ENCODE measurements at places on chromosomes 7 and 10. TPM values are rescaled to one million over a fixed set of nuclear protein-coding genes. Genes with fewer than 3 reads are reported as not detected.

Gene IQUB
- total RNA-seq: 0.07 TPM

Gene JAZF1
- 3.4 TPM for total RNA-seq

Gene ITIH5
- total RNA-seq: not detected

Gene EPHB6
- 22.1 TPM for total RNA-seq

Gene SP4
- total RNA-seq: 15.4 TPM

DNA sequence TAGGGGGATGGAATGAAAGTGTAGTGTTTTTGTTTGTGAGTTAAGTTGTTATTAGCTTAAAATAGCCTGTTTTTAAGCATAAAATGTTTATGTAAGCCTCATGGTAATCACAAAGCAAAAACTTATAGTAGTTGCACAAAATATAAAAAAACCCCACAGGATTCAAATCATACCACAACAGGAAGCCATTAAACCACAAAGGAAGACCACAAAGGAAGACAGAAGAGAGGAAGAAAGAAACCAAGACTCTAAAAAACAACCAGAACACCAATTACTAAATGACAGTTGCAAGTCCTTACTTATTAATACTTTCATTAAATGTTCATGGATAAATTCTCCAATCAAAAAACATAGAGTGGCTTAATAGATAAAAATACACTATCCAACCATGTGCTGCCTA is 63.6 kb downstream of the ANKRD7 start:
- H3K36me3 ChIP-seq: peaks cover 3% of the 10 kb centered on the region
- no peak overlapping the region for H3K27ac ChIP-seq
- no peak for DNase-seq
- H3K4me1 ChIP-seq: peaks cover 19% of the 10 kb centered on the region

GRCh38 chr7:141700848-141701371 is 1.1 kb downstream of the DENND11 start:
- H3K4me3 ChIP-seq: peak overlapping the region; percentile 76
- H3K27ac ChIP-seq: peak overlapping the region; percentile 66
- peaks cover 49% of the 10 kb centered on the region for H3K4me1 ChIP-seq
- DNase-seq: peak; percentile 33
- peaks cover 5% of the 10 kb centered on the region for H3K27me3 ChIP-seq
- H3K36me3 ChIP-seq: peaks cover 3% of the 10 kb centered on the region

- H3K4me3 ChIP-seq: no peak overlapping the region
- no peak overlapping the region for H3K27ac ChIP-seq
- H3K36me3 ChIP-seq: no peaks in the 10 kb centered on the region
Observed at GRCh38 chr10:44539178-44539577, 154.3 kb upstream of the CXCL12 start.

DNA sequence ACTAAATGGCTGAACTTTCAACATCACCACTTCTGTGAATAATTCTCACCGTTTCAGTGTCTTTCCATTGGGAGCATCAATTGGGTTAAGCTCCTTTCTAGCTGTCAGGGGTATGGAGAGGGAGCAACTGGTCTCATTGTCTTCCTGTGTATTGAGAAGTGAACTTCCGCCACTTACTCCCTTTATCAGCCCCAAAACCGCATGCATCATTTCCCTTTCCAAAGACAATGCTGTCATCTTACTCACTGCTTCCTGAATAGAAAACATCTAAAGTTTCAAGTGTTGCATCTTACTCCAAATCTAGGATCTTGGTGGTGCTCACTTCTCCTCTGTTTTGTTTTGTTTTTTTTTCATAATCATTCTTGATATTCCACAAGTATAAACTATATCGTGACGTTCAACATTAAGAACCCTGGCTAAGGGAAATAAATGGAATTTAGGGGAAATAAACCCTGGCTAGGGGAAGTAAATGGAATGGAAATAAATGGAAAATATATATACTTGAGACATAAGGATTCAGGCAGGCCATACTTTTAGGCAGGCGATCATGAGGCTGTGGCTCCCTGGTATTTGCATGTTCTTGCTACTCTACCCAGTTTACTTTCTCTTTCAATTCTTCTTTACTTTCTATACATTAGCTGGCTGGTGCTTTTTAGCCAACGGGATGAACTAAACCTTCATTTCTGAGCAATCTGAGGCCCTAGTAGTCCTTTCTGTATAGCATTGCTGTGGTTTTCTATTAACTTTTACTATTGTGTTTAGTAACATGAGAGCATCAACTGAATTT is 371.9 kb downstream of the BMPER start:
- no peak overlapping the region for H3K4me3 ChIP-seq
- no peak overlapping the region for H3K27ac ChIP-seq
- DNase-seq: no peak
- H3K4me1 ChIP-seq: no peaks in the 10 kb centered on the region
- H3K27me3 ChIP-seq: no peaks in the 10 kb centered on the region

DNA sequence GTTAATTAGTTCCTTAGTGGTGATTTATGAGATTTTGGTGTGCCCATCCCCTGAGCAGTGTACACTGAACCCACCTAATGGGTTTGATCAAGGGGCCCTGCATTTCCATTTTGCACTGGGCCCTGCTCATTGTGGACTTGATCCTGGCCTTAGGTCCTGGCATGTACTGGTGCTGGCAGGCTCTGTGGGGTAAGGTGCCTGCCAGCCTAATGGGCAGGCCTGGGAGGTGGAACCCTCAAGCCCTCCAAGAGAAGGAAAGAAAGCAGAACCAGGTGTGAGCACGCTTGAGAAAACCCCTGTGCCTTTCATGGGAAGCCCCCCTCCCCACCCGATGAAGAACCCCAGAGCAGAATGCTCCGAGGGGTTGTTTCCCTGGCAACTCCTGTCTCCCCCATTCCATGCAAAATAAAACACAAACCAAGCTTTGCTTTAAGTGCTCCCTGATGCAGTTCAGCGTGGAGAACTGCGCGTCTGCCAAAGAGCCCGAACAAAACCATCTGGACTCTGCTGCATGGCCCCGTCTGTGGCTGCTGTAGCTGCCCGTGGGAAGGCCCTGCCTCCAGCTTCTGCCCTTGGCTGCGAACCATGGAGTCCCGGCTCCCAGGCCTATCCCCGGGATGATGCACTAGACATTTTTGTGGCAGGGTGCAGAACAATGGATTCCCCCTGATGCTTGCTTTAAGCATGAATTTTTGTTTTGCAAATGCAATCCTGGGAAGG is 123.3 kb downstream of the PRPF18 start:
- DNase-seq: no peak
- H3K27me3 ChIP-seq: peaks cover 16% of the 10 kb centered on the region
- H3K4me1 ChIP-seq: peaks cover 28% of the 10 kb centered on the region
- H3K27ac ChIP-seq: no peak overlapping the region
- H3K4me3 ChIP-seq: no peak overlapping the region
- H3K36me3 ChIP-seq: no peaks in the 10 kb centered on the region

DNA sequence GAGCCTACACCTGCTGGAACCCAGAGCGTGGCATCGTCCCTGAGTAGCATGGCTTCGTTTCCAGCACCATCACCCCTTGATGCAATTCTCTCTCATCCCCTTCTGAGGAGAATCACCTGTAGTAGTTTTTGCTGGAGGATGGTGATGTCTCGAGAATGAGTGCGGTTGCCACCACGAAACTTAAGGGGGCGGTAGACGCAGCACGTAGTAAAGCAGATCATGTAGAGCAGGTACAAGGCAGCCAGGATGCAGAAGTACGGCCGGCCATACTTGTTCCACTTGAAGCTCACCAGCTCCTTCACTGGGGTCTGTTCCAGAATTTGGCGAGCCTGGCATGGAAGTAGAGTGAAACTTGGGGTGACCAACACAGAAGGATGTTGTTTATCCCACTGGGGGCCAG is 8.1 kb downstream of the TRPV5 start:
- H3K36me3 ChIP-seq: no peaks in the 10 kb centered on the region
- no peak overlapping the region for H3K4me3 ChIP-seq
- H3K4me1 ChIP-seq: no peaks in the 10 kb centered on the region
- no peak for DNase-seq
- H3K27ac ChIP-seq: no peak overlapping the region
- no peaks in the 10 kb centered on the region for H3K27me3 ChIP-seq

DNA sequence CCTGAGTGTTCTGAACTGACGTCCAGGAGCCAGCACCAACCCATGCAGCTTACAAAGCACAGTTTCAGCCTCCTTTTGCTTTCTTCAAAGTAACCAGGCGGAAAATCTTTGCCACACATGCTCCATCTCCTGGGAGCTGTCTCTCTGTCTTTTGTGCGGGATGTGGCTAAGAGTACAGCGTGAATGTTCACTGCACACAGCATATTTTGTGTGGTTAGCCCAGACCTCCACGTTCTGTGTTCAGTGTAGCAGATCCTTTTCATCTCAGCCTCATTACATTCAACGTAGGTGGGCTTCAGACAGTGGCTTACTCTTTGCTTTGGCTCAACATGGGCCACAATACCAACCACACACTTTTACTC is 200.8 kb downstream of the TNS3 start:
- no peak overlapping the region for H3K4me3 ChIP-seq
- H3K27ac ChIP-seq: no peak overlapping the region
- H3K4me1 ChIP-seq: no peaks in the 10 kb centered on the region

GRCh38 chr10:61798713-61799112 is 102.8 kb upstream of the ARID5B start:
- H3K4me3 ChIP-seq: no peak overlapping the region
- no peak for DNase-seq
- H3K36me3 ChIP-seq: no peaks in the 10 kb centered on the region
- no peaks in the 10 kb centered on the region for H3K4me1 ChIP-seq
- H3K27ac ChIP-seq: no peak overlapping the region

GRCh38 chr10:78755063-78755701 is 313.6 kb upstream of the ZMIZ1 start:
- H3K27ac ChIP-seq: no peak overlapping the region
- peaks cover 10% of the 10 kb centered on the region for H3K4me1 ChIP-seq
- H3K27me3 ChIP-seq: peaks cover 6% of the 10 kb centered on the region
- no peaks in the 10 kb centered on the region for H3K36me3 ChIP-seq

DNA sequence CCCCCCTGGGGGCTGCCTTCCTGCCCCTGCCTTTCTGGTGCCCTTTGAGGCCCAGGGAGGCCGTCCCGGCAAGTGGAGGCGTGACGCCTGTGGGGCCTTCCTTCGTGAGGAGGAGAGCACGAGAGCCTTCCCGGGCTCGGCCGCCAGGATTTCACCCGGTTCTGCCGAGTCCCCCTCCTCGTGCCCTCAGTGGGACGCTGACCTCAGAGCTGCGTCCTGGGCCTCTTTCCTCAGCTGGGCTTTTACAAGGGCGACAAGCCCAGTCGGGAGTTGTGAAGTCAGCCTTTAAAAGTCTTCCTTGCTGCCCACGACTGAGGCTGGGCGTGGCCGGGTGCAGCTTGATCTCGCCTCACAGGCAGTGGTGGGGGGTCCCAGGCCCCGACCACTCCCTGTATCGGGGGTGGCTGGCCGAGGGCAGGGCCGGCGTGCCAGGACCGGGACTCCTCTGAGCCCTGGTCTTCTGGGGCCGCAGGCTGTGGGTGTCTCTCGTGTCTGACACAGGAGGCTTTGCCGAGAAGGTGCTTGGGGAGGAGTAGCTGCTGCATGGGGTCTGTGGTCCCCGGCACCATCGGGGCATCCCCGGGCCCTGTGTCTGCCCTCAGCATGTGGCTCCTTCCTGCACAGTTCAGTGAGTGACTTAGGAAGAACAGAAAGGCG is 41.8 kb downstream of the FAM20C start:
- no peaks in the 10 kb centered on the region for H3K27me3 ChIP-seq
- H3K27ac ChIP-seq: no peak overlapping the region
- no peaks in the 10 kb centered on the region for H3K36me3 ChIP-seq
- no peak overlapping the region for H3K4me3 ChIP-seq
- no peaks in the 10 kb centered on the region for H3K4me1 ChIP-seq

DNA sequence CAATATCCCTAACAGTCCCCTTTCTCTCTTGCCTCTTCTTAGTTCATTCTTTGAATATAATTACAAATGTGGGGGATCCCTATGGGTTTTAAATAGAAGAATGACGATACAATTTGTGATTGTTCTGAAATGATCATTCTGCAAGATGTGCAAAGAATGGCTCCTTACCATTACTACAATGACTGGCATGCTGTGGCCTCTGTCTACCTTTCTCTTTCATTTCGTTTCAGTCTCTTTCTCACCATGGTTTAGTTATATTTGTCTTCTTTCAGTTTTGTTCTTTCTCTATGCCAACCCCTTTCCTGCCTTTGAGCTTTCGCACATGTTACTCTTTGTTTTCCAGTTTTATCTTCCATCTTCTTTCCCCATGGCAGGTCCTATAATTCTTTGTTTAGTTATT is 176.5 kb downstream of the SUGCT start:
- H3K4me1 ChIP-seq: peaks cover 9% of the 10 kb centered on the region
- no peaks in the 10 kb centered on the region for H3K36me3 ChIP-seq
- H3K27me3 ChIP-seq: no peaks in the 10 kb centered on the region
- peak; percentile 11 for DNase-seq
- H3K27ac ChIP-seq: peak overlapping the region; percentile 34

GRCh38 chr7:68929781-68930261 is 668.5 kb upstream of the AUTS2 start:
- DNase-seq: no peak
- no peaks in the 10 kb centered on the region for H3K4me1 ChIP-seq
- H3K27me3 ChIP-seq: peaks cover 1% of the 10 kb centered on the region
- no peak overlapping the region for H3K27ac ChIP-seq
- no peak overlapping the region for H3K4me3 ChIP-seq

GRCh38 chr10:104197364-104197763 is 34.8 kb downstream of the CFAP43 start:
- H3K4me3 ChIP-seq: no peak overlapping the region
- H3K27ac ChIP-seq: no peak overlapping the region
- H3K36me3 ChIP-seq: no peaks in the 10 kb centered on the region
- no peaks in the 10 kb centered on the region for H3K4me1 ChIP-seq
- no peak for DNase-seq

DNA sequence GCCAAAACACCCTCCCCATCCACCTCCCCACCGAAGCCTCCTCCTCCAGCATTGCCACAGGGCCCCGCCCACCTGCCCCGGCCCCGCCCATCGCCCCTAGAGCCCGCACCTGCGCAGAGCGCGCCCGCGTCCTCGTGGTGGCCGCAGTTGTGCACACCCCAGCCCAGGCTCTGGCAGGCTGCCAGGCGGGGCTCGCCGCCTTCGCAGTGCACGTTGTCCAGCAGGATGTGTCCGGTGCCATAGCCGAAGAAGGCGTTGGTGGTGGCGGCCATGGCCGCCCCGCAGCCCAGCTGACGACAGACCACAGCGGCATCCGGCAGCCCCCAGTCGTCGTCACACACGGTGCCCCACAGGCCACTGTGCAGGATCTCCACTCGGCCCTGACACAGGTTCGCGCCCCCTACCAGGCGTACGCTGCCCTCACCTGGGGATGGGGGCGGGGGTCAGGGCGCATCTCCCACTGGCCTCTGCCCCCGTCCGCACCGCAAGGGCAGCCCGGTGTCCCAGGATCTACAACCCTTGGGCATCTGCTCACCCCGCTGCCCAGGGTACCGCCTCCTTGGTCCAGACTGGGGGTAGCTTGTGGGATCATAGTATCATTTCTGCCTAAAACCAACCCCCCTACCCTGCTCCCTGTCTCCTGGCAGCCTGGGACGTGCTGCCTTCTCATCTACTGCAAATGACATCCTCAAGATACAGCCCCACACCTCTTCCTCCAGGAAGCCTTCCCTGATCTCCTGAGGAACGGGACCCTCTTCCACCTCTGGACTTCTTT is 11.9 kb downstream of the SSC4D start:
- peak overlapping the region; percentile 77 for H3K4me3 ChIP-seq
- H3K4me1 ChIP-seq: peaks cover 23% of the 10 kb centered on the region
- DNase-seq: peak; percentile 86
- no peaks in the 10 kb centered on the region for H3K36me3 ChIP-seq
- peak overlapping the region; percentile 30 for H3K27ac ChIP-seq
- H3K27me3 ChIP-seq: no peaks in the 10 kb centered on the region

Data from activated naive CD4-positive, alpha-beta T cell treated with anti-CD3 and anti-CD28 coated beads for 36 hours (primary cell).